Renal pelvis (tissue), 12 donors: ENCODE measurements at places on chromosomes 7 and 10. TPM values are rescaled to one million over a fixed set of nuclear protein-coding genes. Genes with fewer than 3 reads are reported as not detected.

- DNase-seq: no peak
Measured at GRCh38 chr10:74822521-74823089, 3.8 kb upstream of the KAT6B start.

DNA sequence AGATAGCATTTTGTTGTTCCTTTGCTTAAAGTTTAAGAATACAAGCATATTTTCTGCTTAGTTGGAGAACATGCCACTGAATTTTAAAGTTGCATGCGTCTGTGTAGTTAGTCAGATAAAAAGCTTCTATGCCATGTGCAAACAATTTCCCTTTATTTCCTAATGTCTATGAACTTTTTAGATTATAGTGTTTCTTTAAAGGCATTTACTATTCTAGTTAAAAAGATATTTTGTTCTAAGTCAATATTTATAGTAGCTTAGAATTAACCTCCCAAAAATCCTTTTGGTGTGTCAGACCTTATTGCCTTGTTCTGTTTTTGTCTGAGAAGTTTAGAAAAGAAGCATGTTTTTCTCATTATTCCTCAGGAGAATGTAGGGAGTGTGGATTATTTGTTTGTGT is 99.0 kb upstream of the GATA3 start:
- no peak for DNase-seq

- no peak for DNase-seq
Measured at GRCh38 chr7:25087855-25088254, 37.2 kb downstream of the CYCS start.

- no peak for DNase-seq
Measured at GRCh38 chr7:134337980-134338379, 21.2 kb upstream of the SLC35B4 start.

The ITIH2 gene
- polyA plus RNA-seq: 0.49 TPM
